T-cell (primary cell): ENCODE measurements at places on chromosomes 12 and 14.

GRCh38 chr12:121189131-121189530 is 20.8 kb upstream of the P2RX4 start:
- H3K27me3 ChIP-seq: no peaks in the 10 kb centered on the region
- no peak for DNase-seq
- no peak overlapping the region for H3K4me3 ChIP-seq
- H3K27ac ChIP-seq: no peak overlapping the region
- H3K4me1 ChIP-seq: no peaks in the 10 kb centered on the region

DNA sequence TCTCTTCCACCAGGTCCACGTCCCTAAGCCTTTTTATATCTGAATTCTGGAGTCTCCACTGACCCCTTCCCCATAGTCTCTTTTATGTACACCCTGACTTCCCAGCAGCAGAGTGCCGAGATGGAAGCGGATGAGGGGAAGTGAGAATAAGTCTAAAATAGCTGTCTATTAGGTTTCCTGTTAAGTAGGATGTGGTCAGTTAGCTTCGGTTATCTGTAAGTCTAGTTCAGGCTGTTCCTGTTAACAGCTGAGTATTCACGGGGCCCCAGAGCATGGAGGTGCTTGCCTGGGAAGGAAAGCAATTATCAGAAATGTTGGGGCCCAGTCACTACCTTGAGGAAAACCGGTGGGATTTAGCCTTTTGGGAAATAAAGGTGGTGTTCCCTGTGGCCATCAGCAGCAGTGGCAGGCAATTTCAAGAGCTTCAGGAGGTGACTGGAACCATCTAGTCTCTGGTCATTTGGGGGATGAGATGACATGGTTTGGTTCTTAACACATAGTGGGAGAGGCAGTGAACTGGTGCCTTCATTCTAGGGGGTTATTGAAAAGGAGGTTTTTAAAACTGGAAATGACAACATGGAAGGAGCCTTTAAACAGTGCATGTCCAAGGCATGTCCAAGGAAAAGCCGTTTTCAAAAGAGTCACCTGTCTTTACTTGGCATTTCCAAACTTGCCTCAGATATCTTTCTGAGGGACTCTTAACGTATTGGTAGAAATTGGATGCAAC is 21.8 kb downstream of the CHST11 start:
- no peaks in the 10 kb centered on the region for H3K27me3 ChIP-seq
- no peak for DNase-seq
- no peaks in the 10 kb centered on the region for H3K36me3 ChIP-seq
- H3K4me3 ChIP-seq: peak overlapping the region; percentile 27

GRCh38 chr12:18382236-18382885 is 121.0 kb downstream of the PIK3C2G start:
- DNase-seq: no peak
- no peaks in the 10 kb centered on the region for H3K36me3 ChIP-seq
- no peaks in the 10 kb centered on the region for H3K4me1 ChIP-seq
- no peak overlapping the region for H3K4me3 ChIP-seq
- no peak overlapping the region for H3K27ac ChIP-seq

- H3K27ac ChIP-seq: no peak overlapping the region
- no peak for DNase-seq
- no peaks in the 10 kb centered on the region for H3K36me3 ChIP-seq
- no peak overlapping the region for H3K4me3 ChIP-seq
- H3K4me1 ChIP-seq: no peaks in the 10 kb centered on the region
Measured at GRCh38 chr12:23847857-23848256, 101.6 kb downstream of the SOX5 start.

- H3K36me3 ChIP-seq: no peaks in the 10 kb centered on the region
- H3K4me3 ChIP-seq: no peak overlapping the region
- no peak overlapping the region for H3K27ac ChIP-seq
Measured at GRCh38 chr14:71339650-71340415, 432.6 kb downstream of the PCNX1 start.

DNA sequence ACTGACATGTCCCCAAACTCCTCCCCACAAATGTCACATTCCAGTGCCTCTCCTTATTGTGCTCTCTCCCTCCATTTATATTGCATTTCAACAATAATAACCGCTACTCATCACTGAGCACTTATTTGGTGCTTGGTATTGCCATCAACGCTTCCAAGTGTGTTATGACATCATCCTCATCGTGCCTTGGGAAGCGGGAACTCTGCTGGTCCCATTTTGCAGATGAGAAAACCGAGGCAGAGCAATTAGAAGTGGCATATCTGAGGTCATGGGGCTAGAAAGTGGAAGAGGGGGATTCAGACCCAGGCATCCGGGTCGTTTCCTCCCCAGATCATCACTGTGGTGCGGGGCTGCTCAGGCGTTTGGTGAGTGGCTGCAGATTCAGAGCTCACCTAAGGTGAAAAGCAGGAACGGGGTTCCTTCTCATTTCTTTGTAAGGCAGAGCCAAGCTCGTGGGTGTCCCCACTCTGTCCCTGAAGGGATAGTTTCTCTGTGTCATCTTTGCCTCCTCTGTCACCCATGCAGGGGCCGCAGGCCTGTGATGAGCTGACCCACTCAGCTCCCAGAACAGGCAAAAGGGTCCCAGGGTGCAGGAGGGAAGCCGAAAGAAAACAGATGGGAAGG is 5.5 kb upstream of the FZD10 start:
- no peak for DNase-seq
- peaks cover 48% of the 10 kb centered on the region for H3K27me3 ChIP-seq

DNA sequence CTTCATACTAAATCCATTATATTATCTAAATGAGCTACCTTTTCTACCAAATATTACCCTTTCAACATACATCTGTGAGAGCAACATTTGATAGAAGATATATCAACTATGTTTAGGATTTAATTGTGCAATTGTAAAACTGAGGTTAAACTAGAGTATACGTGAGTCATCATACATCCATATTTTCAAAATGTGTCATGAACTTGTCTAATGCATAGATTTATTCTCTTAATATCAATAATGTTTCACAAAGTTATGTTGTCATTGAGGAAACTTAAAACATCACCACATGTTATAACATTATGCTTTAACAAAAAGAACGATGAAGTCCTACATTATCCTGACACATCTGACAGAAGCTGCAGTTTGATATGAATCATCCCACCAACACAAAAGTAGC is 645.5 kb upstream of the NOVA1 start:
- H3K36me3 ChIP-seq: no peaks in the 10 kb centered on the region
- H3K4me1 ChIP-seq: no peaks in the 10 kb centered on the region
- DNase-seq: no peak
- H3K4me3 ChIP-seq: no peak overlapping the region
- H3K27me3 ChIP-seq: no peaks in the 10 kb centered on the region
- H3K27ac ChIP-seq: no peak overlapping the region

DNA sequence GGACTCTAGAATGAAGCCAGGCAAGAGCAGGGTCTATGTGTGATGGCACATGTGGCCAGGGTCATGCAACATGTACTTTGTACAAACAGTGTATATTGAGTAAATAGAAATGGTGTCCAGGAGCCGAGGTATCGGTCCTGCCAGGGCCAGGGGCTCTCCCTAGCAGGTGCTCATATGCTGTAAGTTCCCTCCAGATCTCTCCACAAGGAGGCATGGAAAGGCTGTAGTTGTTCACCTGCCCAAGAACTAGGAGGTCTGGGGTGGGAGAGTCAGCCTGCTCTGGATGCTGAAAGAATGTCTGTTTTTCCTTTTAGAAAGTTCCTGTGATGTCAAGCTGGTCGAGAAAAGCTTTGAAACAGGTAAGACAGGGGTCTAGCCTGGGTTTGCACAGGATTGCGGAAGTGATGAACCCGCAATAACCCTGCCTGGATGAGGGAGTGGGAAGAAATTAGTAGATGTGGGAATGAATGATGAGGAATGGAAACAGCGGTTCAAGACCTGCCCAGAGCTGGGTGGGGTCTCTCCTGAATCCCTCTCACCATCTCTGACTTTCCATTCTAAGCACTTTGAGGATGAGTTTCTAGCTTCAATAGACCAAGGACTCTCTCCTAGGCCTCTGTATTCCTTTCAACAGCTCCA is 39.6 kb downstream of the DAD1 start:
- no peak for DNase-seq
- peaks cover 74% of the 10 kb centered on the region for H3K4me1 ChIP-seq
- H3K27ac ChIP-seq: peak overlapping the region; percentile 99
- peak overlapping the region; percentile 18 for H3K4me3 ChIP-seq

GRCh38 chr14:73250781-73251500 is 13.6 kb downstream of the PAPLN start:
- H3K27me3 ChIP-seq: peaks cover 24% of the 10 kb centered on the region
- no peaks in the 10 kb centered on the region for H3K4me1 ChIP-seq
- H3K27ac ChIP-seq: no peak overlapping the region
- no peak for DNase-seq

GRCh38 chr12:604956-605355 is 58.3 kb downstream of the NINJ2 start:
- H3K36me3 ChIP-seq: no peaks in the 10 kb centered on the region
- H3K27ac ChIP-seq: no peak overlapping the region
- no peak overlapping the region for H3K4me3 ChIP-seq
- DNase-seq: no peak

- no peaks in the 10 kb centered on the region for H3K4me1 ChIP-seq
- no peaks in the 10 kb centered on the region for H3K27me3 ChIP-seq
Measured at GRCh38 chr12:80792861-80793260, 76.1 kb downstream of the MYF5 start.

- DNase-seq: no peak
- H3K27ac ChIP-seq: no peak overlapping the region
- no peaks in the 10 kb centered on the region for H3K27me3 ChIP-seq
- no peaks in the 10 kb centered on the region for H3K36me3 ChIP-seq
- H3K4me1 ChIP-seq: no peaks in the 10 kb centered on the region
- H3K4me3 ChIP-seq: no peak overlapping the region
Measured at GRCh38 chr14:79543967-79544697, 667.2 kb downstream of the DIO2 start.

- no peaks in the 10 kb centered on the region for H3K4me1 ChIP-seq
- H3K4me3 ChIP-seq: no peak overlapping the region
- peaks cover 6% of the 10 kb centered on the region for H3K27me3 ChIP-seq
- H3K36me3 ChIP-seq: no peaks in the 10 kb centered on the region
- no peak overlapping the region for H3K27ac ChIP-seq
Measured at GRCh38 chr12:54068418-54069070, 14.9 kb downstream of the HOXC4 start.

GRCh38 chr12:95863337-95863736 is 4.6 kb downstream of the SNRPF start:
- no peak overlapping the region for H3K4me3 ChIP-seq
- no peak overlapping the region for H3K27ac ChIP-seq
- H3K27me3 ChIP-seq: no peaks in the 10 kb centered on the region

DNA sequence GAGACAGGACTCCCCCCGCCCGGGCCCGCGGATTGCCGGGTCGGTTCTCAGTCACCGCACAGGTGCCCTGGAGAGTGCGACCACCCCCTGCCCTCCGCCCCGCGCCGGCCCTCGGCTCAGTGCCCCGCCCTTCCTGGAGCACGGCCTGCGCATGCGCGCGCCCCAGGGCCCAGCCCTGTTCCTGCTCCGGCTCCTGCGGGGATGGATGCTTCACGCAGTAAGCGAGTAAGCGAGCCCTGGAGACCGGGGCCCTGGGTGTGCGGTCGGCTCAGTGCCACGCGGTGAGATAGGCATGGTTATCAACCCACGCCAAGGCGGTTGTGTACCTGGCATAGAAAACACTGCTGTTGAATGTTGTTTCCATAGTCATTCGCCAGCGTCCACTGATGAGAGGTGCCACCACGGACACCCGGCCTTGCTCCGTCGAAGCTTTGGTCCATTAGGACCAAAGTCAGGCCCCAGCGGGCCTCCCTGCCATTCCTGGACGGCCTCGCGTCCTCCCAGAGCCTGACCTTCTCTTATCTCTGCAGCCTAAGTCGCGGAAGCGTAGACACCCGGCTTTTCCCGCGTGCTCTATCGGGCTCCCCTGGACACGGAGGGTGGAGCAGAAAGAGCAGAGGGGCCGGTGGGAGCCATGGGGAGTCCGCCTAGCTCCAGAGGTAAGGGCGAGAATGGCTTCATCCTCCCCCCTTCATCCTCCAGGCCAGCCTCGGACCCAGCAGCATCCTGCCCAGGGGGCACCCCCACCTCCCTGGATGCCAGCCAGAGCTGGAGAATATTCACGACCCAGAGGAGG is 90.6 kb downstream of the PAPOLA start:
- H3K4me3 ChIP-seq: peak overlapping the region; percentile 58
- peaks cover 16% of the 10 kb centered on the region for H3K4me1 ChIP-seq
- H3K27ac ChIP-seq: no peak overlapping the region
- peaks cover 43% of the 10 kb centered on the region for H3K27me3 ChIP-seq
- DNase-seq: peak; percentile 68

- no peaks in the 10 kb centered on the region for H3K36me3 ChIP-seq
- H3K4me3 ChIP-seq: peak overlapping the region; percentile 92
- H3K27me3 ChIP-seq: no peaks in the 10 kb centered on the region
- DNase-seq: peak; percentile 43
Measured at GRCh38 chr14:63853831-63854293, 1.1 kb downstream of the SYNE2 start.

- DNase-seq: peak; percentile 57
- no peaks in the 10 kb centered on the region for H3K36me3 ChIP-seq
- H3K27ac ChIP-seq: no peak overlapping the region
- H3K4me1 ChIP-seq: peaks cover 2% of the 10 kb centered on the region
Measured at GRCh38 chr12:57214398-57214781, 2.2 kb upstream of the NXPH4 start.

DNA sequence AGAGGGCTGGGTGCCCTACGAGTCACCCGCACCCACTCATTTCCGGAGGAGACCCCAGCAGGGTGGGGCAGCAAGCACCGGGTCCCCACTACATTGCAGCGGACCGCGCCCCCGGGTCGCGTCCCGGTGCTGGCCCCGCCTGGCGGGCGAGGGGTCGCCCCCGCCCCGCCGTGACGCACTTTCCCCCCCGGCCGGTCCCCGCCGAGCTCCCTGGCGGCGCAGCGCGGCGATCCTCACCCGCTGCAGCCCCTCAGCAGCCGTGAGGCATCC is 106.1 kb downstream of the PRICKLE1 start:
- peak overlapping the region; percentile 84 for H3K4me3 ChIP-seq
- no peak overlapping the region for H3K27ac ChIP-seq
- H3K36me3 ChIP-seq: no peaks in the 10 kb centered on the region
- H3K4me1 ChIP-seq: no peaks in the 10 kb centered on the region

DNA sequence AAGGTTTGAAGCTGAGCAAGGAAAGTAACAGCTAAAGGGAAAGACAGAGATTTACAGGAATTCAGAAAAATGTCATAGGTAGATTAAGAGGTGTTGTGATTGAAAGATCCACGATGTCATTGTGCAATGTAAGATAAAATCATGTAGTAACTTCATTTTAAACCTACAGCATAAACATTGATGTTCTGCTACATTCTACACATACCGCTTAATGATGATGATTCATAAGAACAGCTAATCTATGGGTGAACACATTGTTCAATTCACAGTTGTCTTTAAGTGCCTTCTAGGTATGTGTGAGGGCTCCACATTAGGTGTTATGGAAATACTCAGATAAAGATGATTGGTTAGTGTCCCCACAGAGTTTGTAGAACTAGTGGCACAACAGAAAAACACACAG is 170.9 kb downstream of the GRIP1 start:
- H3K4me3 ChIP-seq: no peak overlapping the region
- H3K4me1 ChIP-seq: no peaks in the 10 kb centered on the region
- no peak for DNase-seq
- H3K36me3 ChIP-seq: no peaks in the 10 kb centered on the region
